Bone marrow (tissue), 2 donors: ENCODE measurements at places on chromosomes 11 and 22.

GRCh38 chr11:76621868-76622267 lies 48.7 kb downstream of the LRRC32 start:
- no peak for DNase-seq

DNA sequence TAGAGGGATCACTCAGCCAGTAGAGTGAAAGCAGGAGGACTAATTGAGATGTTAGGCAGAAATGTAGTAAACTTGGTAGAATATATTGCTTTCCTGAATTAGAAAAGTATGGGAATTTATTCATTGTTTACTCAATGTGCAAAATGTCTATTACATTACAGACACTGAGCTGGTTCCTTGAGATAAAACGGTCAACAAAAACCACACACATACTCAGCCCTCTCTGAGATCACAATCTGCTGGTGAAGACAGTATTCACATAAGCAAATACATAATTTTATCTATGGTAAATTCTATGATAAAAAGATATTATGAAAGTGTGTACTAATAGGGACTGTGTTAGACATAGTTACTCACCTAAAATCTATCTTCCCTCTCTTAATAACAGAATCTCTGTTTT lies 833.5 kb downstream of the KCNA4 start:
- DNase-seq: no peak

DNA sequence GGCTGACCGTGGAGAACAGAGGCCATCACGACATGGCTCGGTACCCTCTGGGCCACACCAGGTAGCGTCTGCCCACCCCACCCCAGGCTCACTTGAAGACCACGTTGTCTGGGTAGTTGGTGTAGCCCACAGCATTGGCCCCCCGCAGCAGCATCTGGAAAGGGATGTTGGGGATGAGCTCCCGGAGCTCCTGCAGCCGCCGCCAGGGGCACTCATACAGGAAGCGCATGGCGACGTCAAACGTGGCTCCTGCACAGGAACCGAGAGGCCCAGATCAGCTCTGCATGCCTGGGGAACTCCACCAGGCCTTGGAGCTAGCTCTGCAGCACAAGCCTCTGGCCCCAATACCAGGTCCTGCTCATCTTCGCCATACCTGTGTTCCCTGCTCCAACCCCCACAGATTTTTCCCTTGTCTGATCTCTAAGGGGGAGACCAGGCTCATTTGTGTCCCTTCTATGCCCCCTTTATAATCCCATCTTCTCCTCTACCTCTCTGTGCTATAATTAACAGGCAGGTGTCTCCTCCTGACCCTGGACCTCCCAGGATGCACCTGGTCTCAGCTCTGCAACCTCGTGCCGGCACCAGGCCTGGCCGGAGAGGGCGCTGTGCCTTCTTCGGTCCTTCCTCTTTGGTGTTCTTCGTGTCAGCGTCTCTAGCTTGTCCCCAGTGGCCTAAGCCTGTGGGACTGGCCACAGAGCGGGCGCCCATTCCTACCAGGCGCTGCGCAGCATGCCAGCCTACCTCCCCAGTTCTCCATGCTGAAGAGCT lies 5.0 kb upstream of the LRFN4 start:
- DNase-seq: no peak

DNA sequence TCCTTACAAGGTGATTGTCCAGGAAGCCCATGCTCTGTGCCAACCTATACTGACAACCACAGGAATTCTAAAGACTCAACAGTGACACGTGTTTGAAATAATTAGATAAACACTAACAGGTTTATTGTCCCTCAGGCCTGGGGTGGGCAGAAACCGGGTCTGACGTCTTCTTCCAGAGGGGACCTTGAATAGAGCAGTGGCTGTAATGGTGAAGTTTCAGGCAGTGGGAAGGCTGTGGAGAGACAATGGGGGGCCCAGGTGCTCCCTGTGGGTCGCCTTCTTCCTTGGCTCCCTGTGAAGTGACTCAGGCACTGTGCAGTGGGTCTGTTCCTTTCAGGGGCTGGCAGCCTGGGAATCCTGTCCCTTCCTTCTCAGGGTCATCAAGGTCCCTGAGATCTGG lies 54.6 kb downstream of the OTOG start:
- DNase-seq: no peak

DNA sequence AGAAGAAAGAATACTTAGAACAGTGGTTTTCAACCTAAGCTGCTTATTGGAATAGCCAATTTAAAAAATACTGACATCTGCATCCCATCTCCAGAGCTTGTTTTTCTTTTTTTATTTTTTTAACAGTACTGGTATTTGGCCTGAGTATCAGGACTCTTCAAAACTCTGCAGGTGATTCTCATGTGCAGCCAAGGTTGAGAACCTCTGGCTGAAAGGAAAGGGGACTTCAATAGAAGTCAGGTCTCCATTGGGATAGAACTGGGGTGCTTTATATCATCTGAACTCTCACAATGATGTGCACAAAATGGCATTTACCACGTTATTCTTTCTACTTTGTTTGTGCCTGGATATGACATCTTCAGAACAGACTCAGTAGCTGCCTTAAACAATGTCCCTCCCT lies 55.3 kb downstream of the BBOX1 start:
- DNase-seq: no peak

DNA sequence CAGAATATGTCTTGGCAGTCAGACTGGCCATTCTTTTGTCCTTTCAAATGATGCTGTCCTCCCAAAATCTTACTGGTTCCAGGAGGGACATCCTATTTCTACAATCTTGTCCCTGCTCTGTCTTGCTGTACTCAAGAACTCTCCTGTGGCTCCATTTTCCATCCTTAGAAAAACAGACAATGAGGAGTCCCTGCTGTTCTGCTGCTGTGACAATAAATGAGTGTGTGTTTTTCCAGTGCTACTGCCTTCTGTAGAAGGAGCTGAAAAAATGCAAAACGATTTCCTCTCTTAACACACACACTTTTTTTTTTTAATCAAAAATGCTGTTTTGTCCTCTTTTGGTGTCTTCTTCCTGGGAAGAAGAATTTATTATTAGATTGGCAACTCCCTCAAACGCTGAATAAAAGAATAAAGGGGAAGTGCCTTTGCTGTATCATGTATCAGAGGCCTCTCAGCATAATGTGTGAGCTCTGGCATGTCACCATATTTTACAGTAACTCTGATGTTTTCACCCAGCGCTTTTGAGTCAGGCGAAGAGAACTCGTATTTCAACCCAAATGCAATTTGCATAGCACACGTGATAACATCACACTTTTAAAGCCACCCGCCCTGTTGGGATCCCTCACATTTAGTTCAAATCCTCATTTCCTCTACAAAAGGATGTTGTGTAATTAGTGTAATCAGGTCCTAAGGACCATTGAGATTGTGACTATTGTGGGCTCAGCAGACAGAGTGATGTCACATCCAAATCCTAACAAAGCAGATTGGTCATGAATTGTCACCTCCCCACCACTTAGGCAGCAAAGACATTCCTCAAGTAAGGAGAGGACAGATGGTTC lies 496.0 kb upstream of the LARGE1 start:
- DNase-seq: no peak

DNA sequence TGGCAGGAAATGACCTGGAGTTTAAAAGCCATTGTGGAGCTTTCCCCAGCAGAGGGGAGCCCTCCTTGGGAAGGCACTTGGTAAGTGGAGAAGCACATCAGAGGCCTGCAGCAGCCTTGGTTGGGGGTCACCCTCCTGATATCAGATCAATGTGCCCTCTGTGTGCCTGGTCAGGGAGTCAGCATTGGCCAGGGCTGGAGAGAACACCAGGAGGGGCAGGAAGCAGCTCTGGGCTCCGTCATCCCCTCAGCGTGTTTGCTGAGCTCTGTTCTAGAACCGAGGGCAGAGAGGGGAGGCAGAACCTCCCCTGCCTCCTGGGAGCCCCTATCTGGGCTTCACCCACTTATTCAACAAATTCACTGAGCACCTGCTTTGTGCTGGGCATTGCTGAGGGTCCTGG lies 846.0 kb downstream of the TBC1D22A start:
- no peak for DNase-seq
